ENCODE measurements at places on chromosomes 4 and X.

GRCh38 chr4:56653461-56654237 is 27.4 kb downstream of the HOPX start:
- no peak for DNase-seq

- DNase-seq: no peak
These were observed 207.4 kb upstream of the INTU start for GRCh38 chr4:127425202-127425845.

DNA sequence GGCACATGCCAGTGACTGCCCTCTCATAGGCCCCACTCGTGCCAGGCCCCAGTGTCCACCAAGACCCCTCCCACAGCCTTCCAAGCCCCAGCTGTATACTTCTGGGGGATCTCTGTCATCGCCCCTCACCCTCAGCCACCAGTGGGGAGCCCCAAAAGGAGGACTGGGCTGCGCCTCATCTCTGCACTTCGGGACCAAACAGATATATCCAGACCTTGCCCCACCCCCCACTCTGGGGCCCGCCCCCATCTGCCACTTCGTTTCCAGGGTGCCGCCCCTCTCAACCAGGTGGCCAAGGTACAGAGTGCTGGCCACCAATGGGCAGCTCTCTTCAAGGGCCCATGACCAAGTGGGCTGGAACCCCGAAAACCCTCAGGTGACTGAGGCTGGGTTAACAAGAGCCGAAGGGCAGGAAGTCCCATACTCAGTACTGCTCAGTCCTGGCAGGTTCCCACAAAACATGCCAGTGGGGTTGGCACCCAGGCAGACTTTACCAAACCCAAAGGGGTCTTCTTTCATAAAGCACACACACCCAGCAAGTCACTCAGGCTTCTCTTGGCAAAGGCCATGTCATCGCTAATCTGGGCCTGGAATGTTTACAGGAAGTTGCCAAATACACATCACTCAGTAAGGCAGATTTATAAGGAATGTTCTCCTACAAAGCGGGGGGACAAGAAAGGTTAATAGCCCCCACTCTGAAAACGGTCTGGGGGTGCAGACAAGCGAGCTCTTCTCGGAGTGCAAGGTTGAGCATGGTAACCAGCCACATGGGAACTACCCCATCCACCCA is 4.4 kb downstream of the ZFYVE28 start:
- no peak for DNase-seq

- no peak for DNase-seq
These were observed 32.0 kb downstream of the ATXN3L start for GRCh38 chrX:13287816-13288215.

DNA sequence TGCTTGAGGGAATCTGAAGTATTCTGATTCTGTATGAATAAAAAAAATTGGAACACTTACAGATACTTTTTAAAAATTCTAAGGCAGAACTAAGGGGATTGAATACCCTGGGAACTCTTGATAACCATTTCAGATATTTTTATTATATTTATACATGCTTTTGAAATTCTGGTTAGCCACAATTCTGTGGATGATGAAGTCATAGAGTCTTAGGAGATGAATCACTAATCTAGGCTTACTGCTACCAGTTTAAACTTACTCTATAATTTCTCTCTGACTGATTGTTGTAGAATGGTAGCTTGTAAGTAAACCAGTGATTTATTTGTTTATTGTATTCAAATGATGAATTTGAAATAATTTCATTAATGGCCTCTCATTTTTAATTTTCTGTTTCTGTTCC is 11.4 kb upstream of the SLAIN2 start:
- DNase-seq: no peak

DNA sequence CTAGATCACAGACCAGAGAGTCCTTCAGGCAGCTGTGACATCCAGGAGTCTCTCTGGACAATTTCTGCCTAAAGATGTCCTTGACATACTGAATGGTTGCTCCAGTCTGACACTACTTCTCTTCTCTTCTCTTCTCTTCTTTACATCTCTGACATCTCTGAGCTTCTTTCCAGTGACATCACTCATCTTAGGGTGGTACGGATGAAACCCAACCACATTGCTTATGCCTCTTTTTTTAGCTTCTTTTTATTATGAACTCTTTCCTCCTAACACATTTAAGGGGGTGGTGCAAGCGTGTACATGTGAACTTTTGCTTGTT is 39.4 kb upstream of the IRF2 start:
- no peak for DNase-seq

GRCh38 chrX:8692871-8693270 is 39.1 kb downstream of the ANOS1 start:
- DNase-seq: no peak

DNA sequence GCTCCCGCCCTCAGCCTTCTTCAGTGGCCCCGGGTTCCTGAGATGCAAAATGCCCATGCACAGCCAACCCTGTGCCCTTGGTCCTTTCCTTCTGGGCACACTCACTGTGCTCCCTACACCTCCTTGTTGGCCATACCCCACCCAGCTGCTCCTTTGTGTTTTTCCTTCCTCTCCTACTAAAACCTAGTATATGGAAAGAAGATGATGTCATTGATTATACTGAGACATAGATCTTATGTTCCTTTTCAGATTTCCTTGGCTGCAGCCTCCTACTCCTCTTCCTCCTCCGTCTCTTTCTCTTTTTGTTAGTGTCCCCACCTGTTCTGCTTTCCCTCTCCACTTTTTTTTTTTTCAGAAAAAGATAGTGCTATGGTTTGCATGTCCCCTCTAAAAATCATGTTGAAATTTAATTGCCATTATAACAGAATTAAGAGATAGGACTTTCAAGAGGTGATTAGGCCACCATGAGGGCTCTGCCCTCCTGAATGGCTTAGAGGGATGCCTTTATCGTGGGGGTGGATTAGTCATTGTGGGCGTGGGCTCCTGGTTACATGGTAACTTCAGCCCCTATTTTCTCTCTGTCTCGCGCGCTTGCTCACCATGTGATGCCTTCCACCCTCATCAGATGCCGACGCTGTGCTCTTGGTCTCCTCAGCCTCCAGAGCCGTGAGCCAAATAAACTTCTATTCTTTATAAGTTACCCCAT is 254.9 kb upstream of the GATB start:
- DNase-seq: no peak

DNA sequence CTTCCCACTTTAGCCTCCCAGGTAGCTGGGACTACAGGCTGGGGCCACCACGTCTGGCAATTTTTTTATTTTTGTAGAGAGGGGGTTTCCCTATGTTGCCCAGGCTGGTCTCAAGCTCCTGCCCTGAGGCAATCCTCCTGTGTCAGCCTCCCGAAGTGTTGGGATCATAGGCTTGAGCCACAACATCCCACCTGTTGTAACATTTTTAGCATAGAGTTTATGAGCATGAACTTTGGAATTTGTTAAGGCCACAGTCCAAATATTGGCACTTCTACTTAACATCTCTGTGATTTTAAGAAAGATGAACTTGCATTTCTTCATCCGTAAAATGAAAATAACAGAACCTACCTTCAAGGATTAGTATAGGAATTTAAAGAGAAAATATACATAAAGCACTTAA is 445.6 kb downstream of the IQCM start:
- no peak for DNase-seq

DNA sequence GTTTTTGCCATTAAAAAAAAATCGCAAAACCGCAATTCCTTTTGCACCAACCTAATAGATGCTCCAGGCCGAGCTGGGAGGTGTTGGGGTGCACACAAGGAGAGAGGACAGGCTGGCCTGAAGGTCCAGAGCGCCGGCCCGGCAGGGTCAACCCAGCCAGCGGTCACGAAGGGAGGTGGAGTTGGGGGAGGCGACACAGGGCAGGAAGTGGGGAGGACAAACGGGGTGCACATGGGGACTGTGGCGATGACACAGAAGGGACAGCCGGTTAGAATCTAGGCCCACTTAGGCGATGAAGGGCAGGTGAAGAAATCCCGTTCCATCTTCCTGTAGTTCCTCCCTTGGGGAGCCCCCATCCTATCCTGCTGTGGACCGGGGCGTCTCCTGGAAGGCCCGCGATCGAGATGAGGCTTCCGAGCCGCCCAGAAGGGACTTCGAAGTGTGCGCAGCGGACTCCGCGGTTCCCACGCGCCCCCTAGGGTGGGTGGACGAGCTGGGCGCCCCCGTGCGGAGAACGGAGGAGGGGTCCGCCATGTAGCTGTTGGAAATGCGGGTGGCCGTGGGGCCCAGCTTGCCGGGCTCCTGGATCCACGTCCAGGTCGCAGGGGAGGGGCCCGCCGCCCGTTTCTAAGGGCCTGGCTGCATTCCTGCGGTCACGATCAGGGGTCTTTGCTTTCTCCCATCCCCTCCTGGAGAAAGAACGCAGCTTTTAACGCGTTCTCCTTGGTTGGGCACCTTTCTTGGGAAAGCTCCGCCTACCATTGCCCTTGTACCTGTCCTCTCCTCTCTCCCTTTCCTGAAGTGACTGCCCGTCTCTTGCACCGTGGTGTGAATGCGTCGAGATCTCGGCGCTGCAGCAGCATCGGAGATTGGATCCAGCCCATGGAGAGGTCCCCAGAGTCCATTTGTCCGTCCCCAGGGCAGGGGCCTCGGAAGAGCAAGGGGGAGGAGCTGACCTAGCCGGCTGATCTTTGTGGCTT is 17.0 kb upstream of the HPF1 start:
- DNase-seq: no peak

DNA sequence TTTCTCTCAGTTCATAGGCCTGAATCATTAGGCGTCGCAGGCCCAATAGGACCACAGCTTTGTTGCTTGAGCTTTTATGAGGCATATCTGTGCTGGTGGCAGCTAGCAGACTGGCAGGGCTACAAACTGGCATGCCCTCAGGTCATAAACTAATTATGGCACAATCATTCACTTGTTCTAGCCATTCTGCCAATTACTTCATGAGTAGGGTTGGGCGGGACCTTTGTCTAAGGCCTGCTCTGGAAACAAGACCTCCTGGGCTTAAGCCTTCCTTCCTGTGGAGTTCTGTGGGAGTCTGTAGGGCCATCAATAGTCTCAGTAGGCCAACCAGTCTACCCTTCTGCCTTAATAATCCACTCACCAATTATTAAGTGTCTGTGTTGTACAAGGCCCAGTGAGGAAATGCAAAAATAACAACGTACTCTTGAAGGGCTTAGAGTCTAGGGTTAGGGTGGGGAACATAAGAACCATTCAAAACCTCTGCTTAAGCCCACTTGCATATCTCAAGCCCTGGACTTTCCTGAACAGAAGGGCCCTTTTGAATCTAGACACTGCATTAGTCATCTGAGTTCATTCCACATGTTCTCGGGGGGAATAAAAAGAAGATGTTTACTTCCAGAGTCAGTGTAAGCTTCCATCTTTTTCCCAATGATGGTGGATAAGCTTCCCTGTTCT is 44.5 kb downstream of the SHROOM4 start:
- DNase-seq: no peak

- DNase-seq: no peak
These were observed 88.6 kb upstream of the PRPS2 start for GRCh38 chrX:12702509-12703091.

DNA sequence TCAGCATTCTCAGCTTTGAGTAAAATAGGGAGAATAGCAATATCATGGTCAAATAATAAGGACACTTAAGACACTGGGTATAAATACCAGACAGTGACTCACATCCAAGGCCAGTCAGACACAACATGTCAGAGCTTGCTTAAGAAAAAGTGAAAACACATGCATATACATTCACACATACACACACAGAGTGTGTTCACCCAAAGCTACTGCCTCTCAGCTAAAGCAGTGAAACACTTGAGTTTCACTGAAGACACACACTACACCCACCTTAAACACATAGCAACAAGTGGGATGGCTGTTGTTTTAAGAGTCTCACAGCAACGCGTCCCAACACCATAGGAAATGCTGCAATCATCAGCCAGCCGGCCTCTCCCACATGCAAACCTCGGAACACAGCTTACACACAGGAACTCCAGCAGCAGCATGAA is 14.4 kb downstream of the SHROOM4 start:
- no peak for DNase-seq

- DNase-seq: no peak
These were observed 6.2 kb downstream of the CSF2RA start for GRCh38 chrX:1274786-1275185.

GRCh38 chr4:83865417-83866150 is 329.7 kb downstream of the GPAT3 start:
- DNase-seq: no peak

GRCh38 chrX:64850371-64851082 is 125.7 kb downstream of the ZC4H2 start:
- no peak for DNase-seq

DNA sequence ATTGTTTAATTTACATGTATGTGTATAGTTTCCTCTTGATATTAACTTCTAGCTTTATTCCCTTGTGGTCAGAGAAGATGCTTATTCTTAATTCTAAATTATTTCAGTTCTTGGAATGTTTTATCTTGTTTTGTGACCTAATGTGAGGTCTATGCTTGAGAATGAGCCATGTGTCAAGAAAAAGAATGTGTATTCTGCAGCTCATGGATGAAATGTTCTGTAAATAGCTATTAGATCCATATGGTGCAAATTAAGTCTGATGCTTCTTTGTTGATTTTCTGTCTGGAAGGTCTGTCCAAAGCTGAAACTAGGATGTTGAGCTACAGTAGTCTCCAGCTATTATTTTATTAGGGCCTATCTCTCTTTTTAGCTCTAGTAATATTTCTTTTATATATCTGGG is 187.3 kb upstream of the RASGEF1B start:
- DNase-seq: no peak

GRCh38 chr4:6180841-6181631 is 19.3 kb downstream of the JAKMIP1 start:
- DNase-seq: no peak

DNA sequence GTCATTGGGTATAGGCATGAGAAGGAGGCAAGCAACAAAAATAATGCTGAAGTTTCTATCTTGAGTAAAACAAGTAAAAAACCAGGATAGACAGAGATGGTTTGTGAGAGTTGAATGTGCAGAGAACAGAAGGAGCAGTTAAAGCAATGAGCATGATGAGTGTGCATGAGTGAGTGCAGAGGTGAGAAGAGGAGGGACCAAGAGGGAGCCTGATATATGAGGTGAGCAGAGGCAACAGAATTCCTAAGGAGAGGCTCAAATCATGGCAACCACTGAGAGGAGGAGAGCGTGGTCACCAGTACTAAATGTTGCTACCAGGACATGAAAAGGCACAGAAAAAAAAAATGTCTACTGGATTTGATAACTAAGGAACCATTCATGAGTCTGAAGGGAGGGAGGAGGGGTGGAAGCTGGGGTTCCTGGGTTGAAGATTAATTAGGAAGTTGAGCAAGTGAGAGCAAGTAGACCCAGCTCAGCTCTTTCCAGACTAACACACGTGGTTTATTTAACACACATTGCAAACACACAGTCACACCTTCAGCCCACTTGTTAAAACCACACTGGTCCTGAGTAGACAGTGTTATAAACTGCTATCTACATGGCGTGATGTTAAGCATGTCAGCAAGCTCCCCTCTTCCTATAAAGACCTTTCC is 69.0 kb upstream of the IQCM start:
- DNase-seq: no peak

GRCh38 chr4:19659101-19659500 is 592.6 kb upstream of the SLIT2 start:
- DNase-seq: no peak

GRCh38 chr4:139540161-139540560 is 15.9 kb downstream of the SETD7 start:
- no peak for DNase-seq

DNA sequence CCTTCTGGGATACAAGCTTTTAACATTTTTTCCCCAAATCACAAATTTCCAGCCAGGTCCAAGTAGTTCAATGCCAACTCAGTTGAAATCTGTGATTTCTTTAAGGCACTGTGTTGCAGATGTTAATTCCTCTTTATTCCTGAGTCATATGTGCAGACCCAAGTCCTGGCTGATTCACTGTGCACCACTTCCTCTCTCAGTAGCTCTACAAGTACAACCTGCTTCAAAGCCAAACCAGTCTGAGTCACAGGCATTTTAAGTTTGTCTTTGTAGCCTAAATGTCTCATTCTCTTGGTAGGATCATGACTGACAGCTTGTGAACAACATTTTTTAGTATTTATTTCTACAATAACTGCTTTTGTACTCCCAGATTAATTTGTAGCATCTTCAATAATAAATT is 165.6 kb upstream of the S100G start:
- DNase-seq: no peak

Measured in left lung (tissue), 14 donors.